Fibroblast of lung (primary cell): ENCODE measurements at places on chromosomes 12 and 14.

DNA sequence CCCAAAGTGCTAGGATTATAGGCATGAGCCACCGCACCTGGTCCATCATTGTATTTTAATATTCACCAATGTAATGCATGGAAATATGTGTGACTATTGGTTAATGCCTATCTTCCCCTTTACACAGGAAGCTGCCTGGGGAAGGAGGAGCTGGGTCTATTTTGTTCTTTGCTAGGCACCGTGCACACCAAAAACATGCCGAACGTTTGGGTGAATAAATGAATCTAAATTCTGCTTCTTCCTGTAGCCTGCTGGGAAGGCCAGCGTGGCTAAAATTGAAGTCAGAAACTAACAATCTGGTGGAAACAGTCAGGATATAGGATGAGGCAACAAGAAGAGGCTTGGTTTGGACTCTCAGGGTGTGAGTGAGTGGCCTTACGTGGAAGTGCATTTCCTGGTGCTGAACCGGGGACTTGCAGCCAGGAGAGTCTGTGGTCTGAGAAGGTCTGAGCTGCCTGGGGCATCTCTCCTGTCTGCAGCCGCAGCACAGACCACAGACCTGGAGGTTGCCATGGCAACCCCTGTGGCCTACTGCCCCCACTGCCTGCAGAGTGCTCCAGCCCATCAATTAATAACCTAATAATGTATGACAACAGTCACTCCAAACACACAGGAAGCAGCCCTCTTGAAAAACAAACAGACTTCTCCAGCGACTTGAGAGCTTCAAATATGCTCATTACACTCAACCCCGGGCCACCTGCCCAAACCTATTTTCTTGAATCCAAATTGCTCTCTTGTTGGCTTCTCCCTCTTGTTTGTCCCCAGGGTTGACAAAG, 5.5 kb upstream of the GPR68 start:
- DNase-seq: peak; percentile 79

DNA sequence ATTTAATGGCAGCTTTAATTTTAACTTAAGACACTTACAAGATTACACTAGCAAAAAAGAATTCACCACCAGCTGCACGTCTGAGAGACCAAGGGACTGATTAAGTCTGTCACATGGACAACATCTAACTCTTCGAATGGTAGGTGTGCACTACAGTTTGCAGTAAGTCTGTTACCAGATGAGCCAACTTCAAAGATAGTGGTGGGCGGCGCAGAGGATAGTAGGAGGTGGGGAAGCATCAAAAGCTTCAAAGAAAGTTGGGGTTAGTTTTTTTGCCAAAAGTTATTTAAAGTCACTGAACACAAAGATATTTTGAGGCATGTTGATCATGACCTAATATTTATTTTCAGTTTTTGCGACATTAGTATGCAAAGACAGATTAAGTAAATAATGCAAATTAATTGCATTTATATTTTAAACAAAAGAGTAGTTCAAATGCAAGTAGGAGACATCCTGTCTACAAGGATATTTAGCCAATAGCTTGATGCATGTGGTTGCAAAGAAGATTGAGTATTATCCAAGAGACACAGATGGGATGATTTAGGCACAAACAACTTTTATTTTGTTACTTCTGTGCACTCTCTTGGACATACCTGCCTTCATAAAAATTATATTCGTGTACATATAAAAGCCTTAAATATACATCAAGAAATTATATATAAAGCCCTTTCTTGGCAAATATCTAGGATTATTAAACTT, 327.7 kb downstream of the BMP4 start:
- DNase-seq: no peak

DNA sequence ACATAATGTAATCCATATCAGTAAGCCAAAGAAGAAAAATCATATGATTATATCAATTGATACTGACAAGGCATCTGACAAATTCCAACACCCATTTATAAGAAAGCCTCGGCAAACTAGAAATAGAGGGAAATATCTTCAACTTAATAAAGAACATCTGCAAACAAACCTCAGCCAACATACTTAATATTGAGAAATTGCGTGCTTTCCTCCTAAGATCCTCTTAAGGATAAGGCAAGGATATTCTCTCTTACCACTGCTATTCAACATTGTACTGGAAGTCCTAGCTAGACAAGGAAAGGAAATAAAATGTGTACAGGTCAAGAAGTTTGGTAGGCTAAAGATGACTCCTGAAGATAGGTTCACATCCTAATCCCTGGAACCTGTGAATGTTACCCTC, 115.9 kb downstream of the DERA start:
- no peak for DNase-seq

DNA sequence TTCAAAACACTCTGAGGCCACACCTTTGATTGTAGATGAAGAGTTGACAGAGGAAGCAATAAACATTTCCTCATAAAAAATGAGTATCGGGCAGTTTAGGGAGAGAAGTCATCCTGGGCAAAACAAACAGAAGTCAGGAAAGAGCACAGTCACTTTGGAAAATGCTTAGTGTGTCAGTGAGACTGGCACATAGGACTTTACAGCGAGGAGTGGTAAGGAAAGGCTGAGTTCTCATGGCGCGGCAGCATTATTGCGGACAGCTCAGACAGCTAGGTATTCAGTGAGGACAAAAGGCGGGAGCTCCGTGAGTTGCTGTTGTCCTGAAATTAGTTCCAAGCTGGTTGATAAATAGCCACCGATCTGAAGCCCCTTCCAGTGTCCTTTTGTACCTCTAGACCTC, 229.9 kb downstream of the SNAPC1 start:
- DNase-seq: no peak

DNA sequence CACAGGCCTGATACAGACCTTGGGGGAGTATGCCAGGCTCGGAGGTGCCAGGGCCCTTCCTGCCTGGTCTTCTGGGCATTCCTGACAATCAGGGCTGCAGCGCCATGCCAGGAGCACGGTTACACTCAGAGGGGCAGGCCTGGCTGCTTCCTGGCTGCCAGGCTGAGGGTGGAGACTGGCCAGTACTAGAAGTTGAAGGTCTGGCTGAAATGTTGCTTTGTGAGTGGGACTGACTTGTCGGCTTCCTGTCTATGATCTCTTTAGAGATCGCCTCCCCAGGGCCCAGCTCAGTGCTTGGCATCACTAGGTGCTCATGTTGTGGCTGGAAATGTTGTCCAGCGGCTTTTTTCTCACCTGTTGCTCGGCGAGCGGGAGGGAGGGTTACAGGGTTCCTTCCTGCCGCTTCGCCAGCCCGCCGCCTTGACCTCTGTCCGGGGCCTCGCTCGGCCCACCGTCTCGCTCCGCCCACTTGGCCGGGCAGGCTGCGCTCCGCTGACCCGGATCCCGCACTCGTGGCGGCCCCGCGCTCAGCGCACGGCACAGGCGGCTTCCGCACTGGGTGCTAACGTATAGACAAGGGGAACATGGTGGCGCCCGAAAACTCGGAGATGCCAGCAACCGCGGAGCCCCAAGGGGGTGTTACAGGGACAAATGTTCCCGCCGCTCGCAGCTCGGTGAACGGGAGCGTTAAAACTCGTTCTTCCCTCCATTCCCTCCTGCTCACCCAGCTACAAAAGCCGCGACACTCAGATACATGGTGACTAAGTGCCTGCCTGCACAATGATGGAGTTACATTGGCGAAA, 32.6 kb downstream of the PAPLN start:
- DNase-seq: peak; percentile 34

DNA sequence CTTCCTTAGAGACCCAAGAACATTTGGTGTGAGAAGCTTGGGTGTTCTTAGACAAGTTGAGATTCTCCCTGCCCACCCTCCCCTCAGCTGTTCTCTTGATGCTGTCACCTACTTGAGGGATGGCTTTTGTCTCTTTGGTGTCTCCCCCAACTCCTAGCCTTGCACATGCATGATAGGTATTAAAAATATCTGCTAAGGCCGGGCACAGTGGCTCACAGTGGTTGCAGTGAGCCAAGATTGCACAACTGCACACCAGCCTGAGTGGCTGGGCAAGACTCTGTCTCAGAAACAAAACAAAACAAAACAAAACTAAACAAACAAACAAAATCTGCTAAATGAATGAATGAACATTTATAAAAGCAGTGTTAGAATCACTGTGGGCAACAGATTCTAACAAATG, 261.1 kb downstream of the AKAP6 start:
- no peak for DNase-seq

- DNase-seq: no peak
Measured at GRCh38 chr12:132164426-132164825, 20.2 kb downstream of the NOC4L start.

GRCh38 chr12:32603858-32604257, 75.2 kb upstream of the DNM1L start:
- DNase-seq: peak; percentile 62

DNA sequence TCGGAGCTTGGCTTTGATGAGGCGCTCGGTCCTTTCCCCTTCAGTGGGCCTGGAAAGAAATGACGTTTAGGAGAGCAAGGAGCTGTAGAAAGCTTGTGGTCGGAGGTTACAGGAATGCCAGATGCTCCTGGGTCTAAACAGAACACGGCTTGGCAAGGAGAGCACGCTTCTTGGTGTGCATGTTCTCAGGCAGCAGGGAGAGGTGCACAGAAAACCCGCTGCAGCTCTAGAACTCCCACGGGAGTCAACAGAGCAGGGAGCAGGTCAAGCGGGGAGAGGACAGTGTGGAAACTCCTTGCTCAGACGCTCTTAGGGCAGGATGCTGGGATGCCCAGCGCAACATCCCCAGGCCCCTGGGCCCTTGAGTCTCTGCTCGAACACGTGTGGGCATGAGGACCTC, 51.0 kb downstream of the SSH1 start:
- peak; percentile 56 for DNase-seq

DNA sequence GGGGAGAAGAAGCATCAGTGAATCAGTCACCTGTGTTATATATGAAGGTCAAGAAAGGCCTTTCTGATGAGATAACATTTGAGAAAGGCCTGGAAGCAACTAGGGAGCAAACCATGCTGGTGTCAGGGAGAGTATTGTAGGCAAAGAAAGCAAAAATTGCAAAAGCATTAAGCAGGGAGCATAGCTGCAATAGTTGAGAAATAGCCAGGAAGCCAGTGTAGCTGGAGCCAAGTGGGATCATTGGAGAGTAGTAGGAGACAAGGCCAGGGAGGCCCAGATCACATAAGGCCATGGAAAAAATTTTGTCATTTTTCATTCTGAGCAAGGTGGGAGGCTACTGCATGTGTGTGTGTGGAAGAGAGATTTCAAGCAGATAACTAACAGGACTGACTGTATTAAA, 18.8 kb upstream of the MAGOHB start:
- peak; percentile 42 for DNase-seq

GRCh38 chr14:31441273-31442111, 15.8 kb downstream of the DTD2 start:
- peak; percentile 67 for DNase-seq

GRCh38 chr12:50088577-50089335, 3.6 kb downstream of the SMARCD1 start:
- DNase-seq: peak; percentile 36

GRCh38 chr12:47907851-47908454, 3.2 kb upstream of the VDR start:
- no peak for DNase-seq

GRCh38 chr12:92424338-92424737, 278.5 kb upstream of the PLEKHG7 start:
- peak; percentile 54 for DNase-seq

- DNase-seq: no peak
Measured at GRCh38 chr12:104721936-104722335, 236.2 kb downstream of the SLC41A2 start.

DNA sequence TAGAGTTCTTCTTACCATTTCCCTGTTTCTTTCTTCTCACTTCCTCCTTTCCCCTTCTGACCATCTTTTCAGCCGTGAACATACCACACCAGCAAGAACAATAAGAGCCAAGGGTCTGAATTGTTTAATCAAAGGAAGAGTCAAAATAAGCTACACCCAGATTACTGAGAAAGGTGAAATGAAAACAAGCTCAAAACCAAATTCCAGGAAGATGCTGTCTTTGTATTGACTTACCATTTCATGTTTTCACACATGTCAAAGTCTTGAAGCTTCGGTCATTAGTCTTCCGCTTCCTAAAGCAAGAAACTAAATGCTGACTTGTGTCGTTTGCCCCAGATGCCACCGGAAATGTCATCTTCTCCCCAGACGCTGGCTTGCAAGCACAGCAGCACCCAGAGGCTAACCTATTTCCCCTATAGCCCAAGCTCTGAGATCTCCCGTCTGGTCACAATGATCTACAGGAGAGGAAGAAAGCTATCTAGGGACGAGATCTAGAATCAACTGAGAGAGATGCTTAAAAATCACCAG, 136.5 kb upstream of the AMIGO2 start:
- no peak for DNase-seq

GRCh38 chr14:91154851-91155625, 41.2 kb downstream of the DGLUCY start:
- DNase-seq: peak; percentile 77

DNA sequence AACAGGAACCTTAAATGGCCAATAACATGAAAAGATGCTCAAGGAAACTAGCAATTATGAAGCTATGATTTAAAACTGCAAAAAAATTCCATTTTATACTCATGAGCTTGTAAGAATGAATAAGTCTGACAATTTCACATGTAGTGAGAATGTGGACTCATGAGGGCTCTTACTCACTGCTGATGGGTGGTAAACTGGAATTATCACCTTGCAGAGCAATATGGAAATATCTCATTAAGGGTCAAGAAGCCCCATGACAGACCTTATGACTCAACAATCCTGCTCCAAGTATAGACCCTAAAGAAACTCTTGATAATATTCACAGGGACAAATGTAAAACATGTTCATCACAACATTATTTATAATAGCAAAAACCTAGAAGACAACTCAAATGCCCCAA, 23.5 kb upstream of the SMAGP start:
- DNase-seq: no peak

- DNase-seq: no peak
Measured at GRCh38 chr14:32020882-32021281, 56.2 kb upstream of the ARHGAP5 start.

GRCh38 chr14:21024585-21025370, at the start of gene NDRG2:
Gene NDRG2, minus strand, starts transcription at chr14:21025061. Its CDS starts 1,746 bp downstream, at chr14:21023315.
- DNase-seq: no peak

- DNase-seq: peak; percentile 93
Measured at GRCh38 chr14:24861083-24861630, 188.8 kb downstream of the STXBP6 start.

- DNase-seq: peak; percentile 18
Measured at GRCh38 chr12:27968972-27969623, 3.4 kb downstream of the PTHLH start.

GRCh38 chr14:47442211-47442610, 233.2 kb downstream of the MDGA2 start:
- DNase-seq: peak; percentile 0

- DNase-seq: no peak
Measured at GRCh38 chr14:104863131-104863862, 1.8 kb upstream of the CEP170B start.

GRCh38 chr12:57146961-57147944, at the start of gene LRP1-AS:
Gene LRP1-AS, minus strand, starts transcription at chr12:57147619.
- DNase-seq: no peak
